ENCODE measurements at places on chromosomes 2 and 18. TPM values are rescaled to one million over a fixed set of nuclear protein-coding genes. Genes with fewer than 3 reads are reported as not detected.

The FOXD4L1 gene
- 0.63 TPM for total RNA-seq

The PECR gene
- 44.1 TPM for total RNA-seq

The ANKRD30BL gene
- 47.0 TPM for total RNA-seq

The ITM2C gene
- 100 TPM for total RNA-seq

The HIBCH gene
- 41.9 TPM for total RNA-seq

The ERMN gene
- 0.31 TPM for total RNA-seq

The CETN1 gene
- not detected for total RNA-seq

The PARD3B gene
- total RNA-seq, result 8.8 TPM

The REG3A gene
- not detected for total RNA-seq

The DSG1 gene
- total RNA-seq, result not detected

The SULT1C2 gene
- total RNA-seq, result 0.31 TPM

The MYO7B gene
- not detected for total RNA-seq

The SRD5A2 gene
- not detected for total RNA-seq

The TGIF1 gene
- 17.2 TPM for total RNA-seq

The CCDC148 gene
- total RNA-seq, result 15.7 TPM

The UPP2 gene
- total RNA-seq, result 3.1 TPM

The INHA gene
- not detected for total RNA-seq

The NTSR2 gene
- total RNA-seq, result not detected

The CHRNG gene
- total RNA-seq, result not detected

The LDLRAD4 gene
- 299 TPM for total RNA-seq

The EGR4 gene
- not detected for total RNA-seq

The FEV gene
- not detected for total RNA-seq

The CTLA4 gene
- not detected for total RNA-seq

The GNAL gene
- 59.8 TPM for total RNA-seq

Data from parietal lobe (tissue), 2 donors.